ENCODE measurements at places on chromosomes 7 and 10.

- no peak for DNase-seq
Observed at GRCh38 chr7:148763622-148764021, 64.9 kb downstream of the CUL1 start.

GRCh38 chr7:18200855-18201254 is 173.2 kb upstream of the PRPS1L1 start:
- no peak for DNase-seq

DNA sequence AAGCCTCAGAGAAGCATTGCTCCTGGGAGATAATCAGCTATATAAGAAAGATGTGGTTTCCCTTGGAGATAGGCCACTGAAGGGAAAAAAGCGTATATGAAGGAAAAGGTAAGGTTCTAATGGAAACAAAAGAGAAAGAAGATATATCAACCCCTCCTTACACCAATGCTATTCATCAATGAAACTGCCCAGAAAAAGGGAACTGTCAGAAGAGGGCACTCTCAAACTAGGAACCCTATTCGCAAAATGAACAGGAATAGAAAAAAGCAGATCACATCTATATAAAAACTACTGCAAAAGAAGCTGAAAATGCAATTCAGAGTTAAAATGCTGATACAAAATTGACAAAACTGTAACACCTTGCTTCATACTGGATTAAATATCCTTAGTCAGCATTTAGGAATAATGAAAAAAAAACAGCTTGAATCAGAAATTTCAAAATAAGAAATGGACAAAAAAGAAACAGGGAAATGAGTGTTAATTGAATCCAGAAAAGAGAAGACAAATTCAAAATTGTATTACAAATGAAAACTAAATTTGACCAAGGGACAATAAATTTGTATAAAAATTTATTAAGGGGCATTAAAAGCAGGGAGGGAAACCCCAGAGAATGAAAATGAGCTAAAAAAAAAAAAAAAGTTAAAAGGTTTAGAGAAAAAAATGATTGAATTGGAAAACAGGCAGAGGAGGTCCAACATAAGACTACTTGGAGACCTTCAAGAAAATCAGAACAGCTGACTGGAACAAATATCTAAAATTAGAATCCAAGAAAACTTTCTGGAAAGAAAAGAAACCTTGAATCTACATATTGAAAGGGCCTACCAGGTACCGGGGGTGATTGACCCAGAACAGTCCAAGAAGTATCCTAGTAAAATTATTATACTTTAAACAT is 17.9 kb downstream of the NHLRC2 start:
- DNase-seq: no peak

- DNase-seq: no peak
Observed at GRCh38 chr10:84294766-84295447, 33.5 kb upstream of the CCSER2 start.

GRCh38 chr7:139153832-139154231 is 44.3 kb upstream of the ZC3HAV1 start:
- no peak for DNase-seq

DNA sequence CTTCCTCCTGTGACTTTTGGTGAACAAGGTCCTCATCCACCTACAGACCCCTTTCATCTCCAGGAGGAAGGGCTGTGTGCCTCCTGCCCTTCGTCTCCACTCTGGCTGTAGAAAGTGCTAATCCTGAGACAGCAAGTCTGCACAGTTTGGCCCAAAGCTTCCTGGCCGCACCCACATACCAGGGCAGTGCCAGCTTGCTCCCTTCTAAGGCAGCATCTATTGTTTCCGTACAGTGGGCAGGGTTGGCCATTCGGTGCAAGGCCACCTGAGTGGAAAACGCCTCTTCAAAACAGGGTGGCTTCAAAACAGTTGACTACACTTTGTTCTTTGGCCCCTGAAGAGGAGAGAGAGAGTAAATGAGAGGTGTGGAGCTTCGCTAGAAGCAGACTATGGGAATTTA is 134.1 kb upstream of the KLF14 start:
- DNase-seq: no peak

- DNase-seq: no peak
Observed at GRCh38 chr7:2631946-2632732, at the start of gene TTYH3. Gene TTYH3, plus strand, starts transcription at chr7:2631986. Its CDS starts 170 bp downstream, at chr7:2632156.

DNA sequence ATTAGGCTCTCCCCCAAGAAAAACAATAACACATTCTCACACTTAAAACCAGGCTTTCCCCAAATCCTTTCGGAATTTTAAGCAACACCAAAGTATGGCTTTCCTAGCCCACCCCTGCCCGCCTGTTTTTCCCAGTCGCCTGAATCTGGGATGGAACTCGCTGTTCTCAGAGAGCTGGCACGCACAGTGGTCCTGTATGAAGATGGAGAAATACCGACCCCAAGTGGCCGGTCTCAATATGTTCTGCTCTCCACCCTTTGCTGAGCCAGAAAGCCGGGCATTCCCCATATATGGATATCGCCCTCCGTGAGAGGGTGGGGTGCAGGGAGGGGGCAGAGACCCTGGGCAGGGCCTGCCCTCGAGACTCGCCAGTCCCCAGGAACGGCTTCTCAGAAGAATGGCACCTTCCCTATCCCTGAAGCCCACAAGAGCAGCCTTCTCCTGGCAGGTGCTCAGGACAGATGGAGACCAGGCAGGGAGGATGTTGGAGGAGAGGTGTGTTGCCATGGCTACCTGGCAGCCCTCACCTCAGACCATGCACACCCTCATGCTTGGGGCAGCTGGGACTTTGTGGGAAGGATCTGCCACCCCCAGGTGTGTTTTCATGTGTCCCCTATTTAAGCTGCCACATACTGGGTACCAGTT is 3.4 kb downstream of the TACR2 start:
- DNase-seq: no peak

GRCh38 chr10:61021926-61022325 is 77.9 kb upstream of the RHOBTB1 start:
- DNase-seq: no peak

- DNase-seq: no peak
Observed at GRCh38 chr7:151742713-151743480, 134.0 kb downstream of the PRKAG2 start.

- no peak for DNase-seq
Observed at GRCh38 chr10:97843281-97843671, 6.4 kb upstream of the GOLGA7B start.

DNA sequence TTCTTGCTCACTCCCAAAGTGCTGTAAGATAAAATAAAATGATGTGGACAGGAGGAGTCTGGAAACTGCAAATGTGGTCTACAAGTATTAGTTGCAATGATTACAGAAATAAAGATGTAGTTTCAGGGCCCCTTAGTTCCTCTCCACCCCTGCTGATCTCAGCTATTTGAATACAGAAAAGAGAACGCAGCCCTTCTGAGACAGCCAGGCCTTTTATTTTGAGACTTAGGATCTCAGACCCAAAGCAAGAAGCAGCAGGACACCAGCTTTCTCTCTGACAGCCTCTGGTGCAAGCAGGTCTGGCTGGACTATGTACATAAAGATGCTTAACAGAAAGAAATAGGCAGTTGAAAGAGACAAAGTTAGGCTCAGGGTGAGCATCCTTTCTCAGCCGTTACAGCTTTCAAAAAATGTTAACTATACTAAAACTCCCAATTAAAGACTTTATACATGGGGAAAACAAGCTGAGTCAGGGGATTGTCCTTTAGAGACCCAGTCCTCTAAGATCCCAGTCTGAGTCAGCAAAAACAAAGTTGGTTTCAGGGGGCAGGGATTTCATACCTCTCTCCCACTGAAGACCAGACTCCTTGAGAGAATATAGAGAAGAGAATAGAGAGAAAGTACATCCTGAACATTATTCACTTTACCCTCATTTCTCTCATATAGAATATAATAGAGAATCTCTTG is 220.4 kb downstream of the TMEM178B start:
- DNase-seq: no peak

- DNase-seq: no peak
Observed at GRCh38 chr7:87202705-87203104, 16.8 kb downstream of the TMEM243 start.

GRCh38 chr7:36036590-36036989 is 116.5 kb upstream of the EEPD1 start:
- no peak for DNase-seq

- no peak for DNase-seq
Observed at GRCh38 chr10:84524435-84524834, 196.0 kb downstream of the CCSER2 start.

GRCh38 chr10:1539216-1539615 is 198.1 kb downstream of the ADARB2 start:
- DNase-seq: no peak

DNA sequence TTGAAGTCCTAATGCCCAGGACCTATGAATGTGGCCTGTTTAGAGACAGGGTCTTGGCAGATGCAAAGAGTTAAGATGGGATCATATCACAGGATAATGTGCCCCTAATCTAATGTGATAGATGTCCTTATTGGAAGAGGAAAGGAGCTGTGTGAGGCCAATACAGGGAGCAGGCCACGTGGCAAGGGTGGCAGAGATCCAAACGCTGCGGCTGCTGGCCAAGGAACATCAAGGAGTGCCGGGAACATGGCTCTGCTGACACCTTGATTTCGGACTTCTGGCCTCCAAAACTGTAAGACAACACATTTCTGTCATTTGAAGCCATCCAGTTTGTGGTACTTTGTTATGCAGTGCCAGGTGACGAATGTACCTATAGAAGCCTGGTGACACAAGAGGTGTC is 37.7 kb upstream of the EZH2 start:
- no peak for DNase-seq

DNA sequence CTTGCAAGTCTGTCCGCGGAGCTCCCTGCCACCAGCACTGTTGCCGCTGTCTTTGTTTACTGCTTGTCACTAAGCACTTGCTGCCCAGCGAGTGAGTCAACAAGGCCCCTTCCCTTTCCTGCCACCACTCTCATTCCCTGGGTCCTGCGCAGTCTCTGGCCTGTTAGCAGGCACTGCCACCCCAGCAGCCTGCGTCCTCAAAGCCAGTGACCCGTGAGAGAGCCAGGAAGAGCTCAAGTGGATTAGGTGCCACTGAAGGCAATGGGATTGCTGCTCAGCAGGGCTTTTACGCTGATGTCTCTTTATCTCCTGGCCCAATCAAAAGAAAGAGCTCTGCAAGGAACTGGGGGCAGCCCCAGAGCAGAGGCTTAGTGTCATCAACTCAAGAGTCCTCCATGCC is at the start of gene FRMPD2:
FRMPD2 (minus strand) TSS at position 61 of the 400 bp plus-strand sequence. CDS start 129 bp downstream, outside the sequence.
- no peak for DNase-seq

DNA sequence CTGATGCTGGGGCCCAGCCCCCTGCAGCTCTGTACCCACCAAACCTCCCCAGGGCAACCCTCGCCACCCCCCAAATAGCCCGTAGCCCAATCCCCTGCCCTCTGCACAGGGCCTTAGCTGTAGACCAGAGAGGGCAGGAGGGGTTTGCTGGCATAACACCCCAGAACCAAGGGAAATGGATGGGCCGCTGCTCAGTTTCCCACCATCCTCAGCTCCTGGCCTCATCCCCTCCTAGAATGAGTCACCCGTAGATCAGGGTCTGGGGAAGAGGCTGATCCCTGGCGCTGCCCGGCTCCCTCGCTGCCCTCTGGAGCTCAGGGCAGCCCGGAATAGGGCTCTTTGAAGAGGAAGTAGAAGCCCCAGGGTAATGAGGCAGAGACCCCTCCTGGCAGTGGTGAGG is 31.2 kb downstream of the LDB3 start:
- no peak for DNase-seq

DNA sequence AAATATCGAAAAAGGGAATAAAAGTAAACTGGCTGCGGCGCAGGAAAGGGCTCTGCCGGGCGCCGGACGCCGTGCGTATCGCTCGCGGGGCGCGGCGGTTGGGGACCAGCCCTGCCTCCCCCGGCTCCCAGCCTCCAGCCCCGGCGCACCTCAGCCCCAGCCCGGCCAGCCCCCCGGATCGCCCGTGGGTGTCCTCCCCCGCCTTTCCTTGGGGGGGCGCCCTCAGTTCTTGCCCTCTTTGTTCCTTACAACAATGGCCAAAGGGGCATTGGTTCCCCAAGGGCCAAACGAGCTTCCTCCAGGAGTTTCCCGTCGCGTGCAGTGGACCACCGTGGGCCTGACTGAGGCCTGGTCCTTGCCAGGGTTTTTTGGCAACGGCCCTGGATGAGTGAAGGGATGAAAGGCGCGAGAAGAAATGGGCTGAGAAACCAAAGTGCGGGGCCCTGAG is 1.2 kb downstream of the MACROH2A2 start:
- no peak for DNase-seq

DNA sequence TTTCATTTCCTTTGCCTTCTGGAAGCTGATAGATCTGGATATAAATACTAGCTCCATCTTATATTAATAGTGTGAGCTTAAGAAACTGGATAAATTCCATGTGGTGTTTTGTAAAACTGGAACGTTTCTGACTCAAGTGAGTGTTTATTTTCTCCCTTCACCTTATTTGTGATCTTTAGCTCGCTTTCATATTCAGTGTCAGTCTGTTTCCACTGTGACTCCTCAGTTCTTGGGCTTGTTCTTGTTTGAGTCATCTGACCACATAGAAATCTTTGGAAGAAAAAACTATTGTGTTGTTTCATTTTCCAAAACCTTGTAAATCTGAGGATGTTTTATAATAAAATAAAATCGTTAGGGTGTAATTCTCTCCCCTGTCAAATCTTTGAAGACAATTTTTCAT is 186.4 kb downstream of the POLR1F start:
- no peak for DNase-seq

DNA sequence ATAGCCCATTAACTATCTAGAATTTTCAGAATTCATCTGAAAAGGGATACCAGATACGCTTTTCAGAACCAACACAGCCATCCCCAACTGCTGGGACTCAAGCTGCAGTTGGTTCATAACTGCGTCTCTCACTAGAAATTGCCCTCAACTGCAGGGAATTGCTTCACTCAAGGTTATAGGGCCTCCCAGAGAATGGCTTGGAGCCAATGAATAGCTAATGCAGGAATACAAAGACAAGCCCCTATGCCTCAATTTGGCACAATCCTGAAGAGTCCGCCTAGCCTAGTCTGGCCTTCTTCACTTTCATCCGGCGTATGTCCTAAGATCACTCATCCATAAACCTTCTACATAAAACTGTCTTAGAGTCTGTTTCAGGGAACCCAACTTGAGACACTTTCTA is 164.0 kb downstream of the SKAP2 start:
- no peak for DNase-seq

Data from stimulated activated CD4-positive, alpha-beta T cell treated with anti-CD3 and anti-CD28 coated beads, Interleukin-4, amount 100 ng/mL, for 24 hours (primary cell).